ENCODE measurements at places on chromosomes 6 and 20.

DNA sequence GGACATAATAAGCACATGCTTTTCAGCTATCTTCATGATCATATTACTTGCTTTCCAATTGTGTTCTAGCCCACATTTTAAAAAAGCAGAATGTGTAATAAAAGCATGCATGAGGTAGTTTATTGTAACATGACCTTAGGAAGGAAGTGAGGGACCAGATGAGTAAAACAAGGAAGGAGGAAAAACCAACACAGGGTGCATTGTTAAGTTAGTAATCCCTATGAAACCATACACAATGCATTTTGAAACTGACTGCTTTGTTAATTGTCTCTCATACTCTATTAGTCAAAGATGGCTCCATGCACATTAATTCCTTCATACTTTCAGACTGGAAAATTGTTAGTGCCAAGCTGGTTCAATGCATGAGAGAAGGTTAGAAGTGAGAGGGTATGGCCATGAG lies 37.7 kb upstream of the CENPW start:
- DNase-seq, result no peak

DNA sequence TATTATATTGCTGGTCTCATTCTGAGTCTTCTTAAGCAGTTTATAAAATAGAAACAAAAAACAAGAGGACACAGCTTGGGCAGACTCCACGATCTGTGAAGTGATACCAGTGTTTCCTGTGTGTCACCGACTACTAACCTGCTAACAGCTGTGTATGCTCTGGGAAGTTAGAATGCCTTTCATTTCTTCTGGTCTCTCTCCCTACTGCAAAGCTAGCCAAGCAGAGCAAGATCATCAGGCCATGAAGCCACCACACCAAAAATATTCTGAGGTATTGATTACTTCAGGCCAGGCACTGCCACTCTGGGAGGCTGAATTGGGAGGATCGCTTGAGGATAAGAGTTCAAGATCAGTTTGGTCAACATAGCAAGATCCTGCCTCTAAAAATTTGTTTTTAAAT lies 46.9 kb upstream of the SMIM29 start:
- no peak for DNase-seq

DNA sequence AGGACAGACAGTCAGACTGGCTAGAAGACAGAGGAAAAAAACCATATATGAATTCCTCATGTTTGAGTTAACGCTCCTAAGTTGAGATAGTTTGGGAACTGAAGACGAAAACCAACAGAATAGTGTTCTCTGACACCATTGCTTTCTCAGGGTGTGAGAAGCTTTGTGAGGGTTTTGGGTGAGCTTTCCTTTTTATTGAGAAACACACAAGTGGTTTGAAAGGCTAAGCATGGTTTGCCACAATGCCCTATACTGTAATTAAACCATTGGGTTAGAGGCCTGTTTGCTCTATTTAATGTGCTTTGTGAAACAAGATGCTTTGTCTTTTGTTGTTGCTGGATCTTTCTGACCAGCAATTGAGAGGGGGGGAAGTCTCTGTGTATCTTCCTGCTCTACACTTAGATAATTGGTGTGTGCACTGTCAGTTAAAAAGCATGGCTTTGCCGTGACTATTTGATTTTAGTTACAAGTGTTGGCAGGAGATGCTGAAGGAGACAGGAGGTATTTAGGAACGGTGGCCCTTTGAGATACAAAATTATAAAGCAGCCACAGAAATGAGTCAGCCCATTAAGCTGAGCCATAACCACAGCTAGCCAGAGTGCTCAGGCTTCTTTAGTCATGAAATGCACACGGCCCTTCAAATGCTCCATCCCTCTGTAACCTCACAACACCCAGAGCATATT lies 273.0 kb upstream of the PREP start:
- DNase-seq, result no peak

DNA sequence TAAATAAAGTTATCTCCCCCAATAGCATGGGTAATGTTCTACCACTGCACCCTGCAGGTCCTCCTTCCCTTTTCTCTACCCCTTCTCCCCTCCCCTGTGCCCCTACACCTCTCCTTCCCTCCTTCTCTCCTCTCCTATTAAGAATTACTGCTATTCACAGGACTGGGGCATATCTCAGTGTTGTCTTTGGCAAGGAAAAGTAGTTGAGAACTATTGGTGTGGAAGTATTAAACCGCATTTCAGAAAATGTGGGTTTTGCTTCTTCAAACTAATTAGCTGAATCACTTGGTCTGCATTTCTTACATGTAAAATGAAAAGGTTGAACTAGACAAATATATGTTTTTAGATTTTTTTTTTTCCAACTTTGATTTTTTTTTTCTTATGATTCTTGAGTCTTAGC lies 296.3 kb downstream of the CDKAL1 start:
- no peak for DNase-seq

- no peak for DNase-seq
These were observed 94.3 kb downstream of the INSM1 start for GRCh38 chr20:20462185-20462584.

- DNase-seq, result no peak
These were observed 2.3 kb upstream of the TUBB1 start for GRCh38 chr20:59016795-59017492.

DNA sequence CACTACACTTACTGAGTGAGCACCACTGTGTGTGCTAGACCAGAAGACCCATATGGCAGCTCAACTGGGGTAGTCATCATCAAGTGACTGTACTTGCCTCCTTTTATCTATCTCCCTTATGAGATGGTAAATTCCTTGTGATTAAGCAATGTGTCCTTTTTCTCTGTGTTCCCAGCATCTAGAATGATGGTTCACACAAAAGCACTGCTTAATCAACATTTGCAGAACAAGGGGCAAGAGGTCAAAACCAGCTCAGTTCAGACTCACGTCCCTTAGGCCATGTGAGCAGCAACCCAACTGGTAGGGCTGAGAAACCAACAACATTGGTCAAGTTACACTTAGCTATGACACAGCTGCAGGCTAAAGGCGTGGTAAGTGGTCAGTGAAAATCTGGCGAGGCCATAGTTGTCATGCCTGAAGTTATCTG lies 10.0 kb downstream of the TRAM2 start:
- DNase-seq, result no peak

- no peak for DNase-seq
These were observed 10.5 kb upstream of the EPB41L2 start for GRCh38 chr6:131073577-131073976.

DNA sequence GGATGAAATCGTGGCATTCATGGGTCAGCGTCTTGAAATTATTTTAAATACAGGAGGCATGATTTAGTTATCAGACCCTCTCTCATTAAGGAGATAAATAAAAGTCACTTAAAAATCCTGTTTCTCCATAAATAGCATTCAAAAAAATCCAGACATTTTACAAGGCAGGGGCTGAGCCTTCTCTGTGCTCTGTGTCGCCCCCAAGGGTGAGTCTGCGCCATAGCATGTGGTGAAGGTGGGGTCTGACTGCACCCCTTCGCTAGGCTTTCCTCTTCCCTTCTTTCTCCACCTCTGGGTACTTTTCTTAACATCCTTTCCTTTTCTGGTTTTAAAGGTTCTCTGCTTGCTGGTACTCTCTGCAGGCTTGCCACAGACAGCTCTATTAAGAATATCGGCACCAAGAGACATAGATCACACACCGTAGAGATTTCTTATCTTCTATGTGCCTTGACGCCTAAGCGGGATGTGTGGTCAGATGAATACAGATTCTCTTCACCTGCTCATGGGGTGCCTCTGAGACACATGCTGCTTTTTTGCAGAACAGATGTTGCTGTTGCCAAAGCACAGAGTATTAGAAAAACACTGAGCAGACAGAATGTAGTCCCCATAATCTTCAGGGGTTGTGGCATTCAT lies 20.1 kb upstream of the FAM209A start:
- no peak for DNase-seq

DNA sequence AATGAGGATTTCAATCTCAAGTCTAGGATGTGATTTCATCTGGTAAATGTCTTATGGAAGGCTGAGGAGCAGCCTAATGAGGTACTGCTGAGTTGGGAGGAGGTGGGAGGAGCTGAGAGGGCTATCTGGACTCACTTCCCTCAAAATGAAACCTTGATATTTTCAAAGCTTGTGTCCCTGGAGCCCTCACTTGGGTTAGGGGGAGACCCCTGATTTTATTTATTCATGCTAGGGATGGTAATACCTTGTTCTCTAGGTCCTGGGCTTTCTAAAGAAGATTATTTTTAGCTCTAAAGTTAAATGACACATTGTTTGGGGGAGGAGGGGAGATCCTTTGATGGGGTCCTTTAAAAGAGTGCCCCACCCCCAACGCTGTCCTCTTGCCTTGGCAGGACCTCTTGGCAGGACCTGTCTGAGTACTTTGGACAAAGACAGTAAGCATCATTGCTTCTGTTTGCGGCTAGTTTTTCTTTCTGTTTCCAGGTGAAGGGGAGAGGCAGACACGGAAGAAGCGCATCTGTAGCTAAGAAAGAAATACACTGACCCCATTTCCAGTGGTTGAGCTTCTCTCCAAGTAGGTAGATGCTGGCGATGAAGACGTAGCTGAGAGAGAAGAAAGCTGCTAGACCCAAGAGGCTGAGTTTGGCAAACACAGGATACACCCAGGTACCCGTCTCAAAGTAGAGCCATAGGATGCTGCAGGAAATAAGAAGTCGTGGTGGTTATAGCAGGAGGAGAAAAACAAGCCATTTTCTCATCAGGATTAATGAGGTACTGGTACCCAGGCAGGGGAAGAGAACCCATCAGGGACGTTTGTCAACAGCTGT lies 55.6 kb downstream of the ADTRP start:
- DNase-seq, result no peak

DNA sequence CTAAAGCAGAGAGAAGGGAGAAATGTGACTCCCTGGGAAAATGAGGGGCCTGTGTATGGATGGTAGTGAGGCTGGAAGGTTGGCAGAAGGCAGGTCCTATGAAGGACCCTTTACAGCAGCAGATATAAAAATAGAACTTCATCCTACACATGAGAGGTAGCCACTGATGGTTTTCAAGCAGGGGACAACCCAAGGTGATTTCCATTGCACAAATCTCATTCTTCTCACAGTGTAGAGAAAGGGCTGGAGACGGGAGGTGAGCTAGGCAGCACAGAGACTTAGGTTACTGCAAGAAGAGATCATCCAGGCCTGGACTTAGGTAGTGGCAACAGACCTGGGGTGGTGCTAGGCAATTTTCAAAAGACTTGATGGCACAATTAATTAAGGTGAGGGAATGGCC lies 30.7 kb downstream of the TRAM2 start:
- DNase-seq, result no peak

GRCh38 chr6:47890326-47890875 lies 108.6 kb downstream of the OPN5 start:
- DNase-seq, result no peak

GRCh38 chr6:154426997-154427396 lies 70.4 kb upstream of the IPCEF1 start:
- DNase-seq, result no peak

DNA sequence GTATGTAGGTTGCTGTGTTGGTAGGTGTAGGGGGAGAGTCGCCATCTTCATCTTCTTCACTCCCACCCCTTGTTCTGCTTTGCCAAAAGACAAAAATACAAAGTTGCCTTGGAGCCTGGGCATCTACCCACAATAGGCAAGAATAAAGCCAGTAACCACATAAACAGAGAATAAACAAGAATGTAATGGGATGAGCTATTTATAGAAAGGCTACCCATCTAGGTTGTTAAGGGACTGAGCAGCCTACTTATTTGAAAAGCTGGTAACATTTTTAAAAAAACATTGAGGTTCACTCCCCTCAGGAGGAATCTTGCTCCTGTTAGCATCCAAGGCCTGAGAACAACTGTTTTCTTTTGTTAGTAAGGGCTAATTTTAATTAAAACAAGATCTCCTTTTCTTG lies 301.4 kb upstream of the STXBP5 start:
- no peak for DNase-seq

- DNase-seq, result no peak
These were observed 1.3 kb downstream of the ZNF76 start for GRCh38 chr6:35260591-35261570.

GRCh38 chr20:55054453-55054852 lies 579.1 kb downstream of the DOK5 start:
- no peak for DNase-seq

DNA sequence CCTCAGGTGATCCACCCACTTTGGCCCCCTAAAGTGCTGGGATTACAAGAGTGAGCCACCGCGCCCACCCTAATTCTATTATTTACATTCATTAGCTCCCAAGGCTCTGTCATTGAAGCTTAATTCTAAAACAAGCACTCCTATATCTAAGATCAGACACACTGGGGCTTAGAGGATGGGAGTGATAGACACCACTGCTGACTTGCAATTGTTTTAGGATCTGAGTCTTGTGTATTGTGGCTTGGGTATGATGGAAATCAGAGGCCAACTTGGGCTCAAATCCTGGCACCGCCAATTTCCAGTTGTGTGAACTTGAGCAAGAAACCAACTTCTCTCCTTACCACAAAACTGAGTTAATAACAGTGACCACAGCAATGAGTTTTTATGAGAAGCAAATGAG lies 34.7 kb downstream of the MTRES1 start:
- no peak for DNase-seq

- no peak for DNase-seq
These were observed 3.1 kb upstream of the RRAGD start for GRCh38 chr6:89415185-89415584.

- no peak for DNase-seq
These were observed 120.8 kb downstream of the CHD6 start for GRCh38 chr20:41497186-41497895.

- DNase-seq, result no peak
These were observed 353.1 kb upstream of the TSHZ2 start for GRCh38 chr20:52619101-52619500.

DNA sequence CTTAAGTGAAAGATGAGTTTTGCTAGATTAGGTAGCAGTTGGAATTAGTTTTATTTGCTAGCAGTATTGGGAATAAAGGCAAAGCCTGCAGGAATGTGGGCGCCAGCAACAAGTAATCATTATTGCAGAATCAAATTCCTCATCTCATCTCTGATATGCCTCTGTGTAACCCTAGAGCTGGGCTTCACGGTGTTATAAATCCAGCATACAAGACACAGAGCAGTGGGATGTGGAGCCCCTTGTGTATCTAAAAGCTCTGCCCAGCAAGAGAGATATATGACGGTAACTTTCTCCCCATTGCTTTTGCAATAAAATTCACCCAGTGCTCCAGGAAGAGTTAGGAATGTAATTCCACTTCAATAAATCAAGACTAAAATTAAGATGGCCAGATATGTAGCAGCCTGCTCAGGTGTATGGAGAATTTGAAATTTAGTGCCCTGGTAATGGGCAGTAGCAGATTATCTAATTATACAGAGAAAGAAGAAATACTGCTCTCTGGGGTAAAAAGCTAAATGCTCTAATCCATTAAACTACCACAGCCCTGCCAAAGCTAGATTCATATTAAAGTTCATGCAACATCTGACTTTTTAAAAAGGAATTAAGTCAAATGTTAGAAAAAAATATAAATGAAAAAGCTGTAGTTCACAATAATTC lies 5.6 kb upstream of the BLOC1S5 start:
- DNase-seq, result no peak

GRCh38 chr6:20747991-20748390 lies 213.7 kb downstream of the CDKAL1 start:
- no peak for DNase-seq

GRCh38 chr20:64133951-64134407 lies 26.6 kb upstream of the NPBWR2 start:
- peak; percentile 11 for DNase-seq

All from left ventricle myocardium superior (tissue), 1 donor.